Aorta (tissue), 5 donors: ENCODE measurements at places on chromosomes 1 and 21. TPM values are rescaled to one million over a fixed set of nuclear protein-coding genes. Genes with fewer than 3 reads are reported as not detected.

DNA sequence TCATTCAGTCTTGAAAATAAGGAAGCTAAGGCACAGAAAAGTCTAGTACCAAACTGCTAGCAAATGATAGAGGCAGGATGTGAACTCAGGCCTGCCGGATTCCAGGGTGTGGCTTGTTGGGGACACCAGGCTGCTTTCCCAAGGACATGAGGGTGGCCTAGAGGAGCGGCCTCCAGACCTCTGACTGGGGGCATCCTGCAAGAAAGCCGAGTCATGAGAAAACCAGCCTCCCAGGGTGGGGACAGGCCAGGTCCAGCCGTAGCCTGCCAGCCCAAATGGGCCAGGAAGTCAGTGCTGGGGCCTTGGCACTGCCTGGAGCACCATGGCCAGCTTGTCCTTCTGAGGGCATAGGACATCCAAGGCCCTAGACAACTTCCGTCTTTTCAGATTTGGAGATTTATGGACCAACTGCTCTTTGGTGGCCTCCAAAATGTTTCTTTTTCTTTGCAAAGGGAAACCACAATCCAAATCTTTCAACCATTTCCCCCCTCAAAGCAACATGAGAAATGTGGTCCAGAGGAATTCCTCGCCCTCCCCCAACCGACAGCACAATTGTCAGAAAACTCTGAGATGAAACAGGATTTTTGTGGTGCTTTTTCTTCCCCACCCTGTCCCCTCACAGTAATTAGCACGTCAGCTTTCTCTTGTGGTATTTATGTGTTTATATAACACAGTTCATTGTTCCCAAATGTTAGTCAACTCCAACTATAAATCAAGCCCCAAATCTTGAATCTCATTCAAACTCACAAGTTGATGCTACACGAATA, 212.3 kb downstream of the KAZN start:
- DNase-seq: no peak

- DNase-seq: no peak
These were observed 2.1 kb upstream of the SLC2A1 start for GRCh38 chr1:42960566-42961311.

- DNase-seq: no peak
These were observed 28.0 kb downstream of the SLC37A1 start for GRCh38 chr21:42541618-42542017.

DNA sequence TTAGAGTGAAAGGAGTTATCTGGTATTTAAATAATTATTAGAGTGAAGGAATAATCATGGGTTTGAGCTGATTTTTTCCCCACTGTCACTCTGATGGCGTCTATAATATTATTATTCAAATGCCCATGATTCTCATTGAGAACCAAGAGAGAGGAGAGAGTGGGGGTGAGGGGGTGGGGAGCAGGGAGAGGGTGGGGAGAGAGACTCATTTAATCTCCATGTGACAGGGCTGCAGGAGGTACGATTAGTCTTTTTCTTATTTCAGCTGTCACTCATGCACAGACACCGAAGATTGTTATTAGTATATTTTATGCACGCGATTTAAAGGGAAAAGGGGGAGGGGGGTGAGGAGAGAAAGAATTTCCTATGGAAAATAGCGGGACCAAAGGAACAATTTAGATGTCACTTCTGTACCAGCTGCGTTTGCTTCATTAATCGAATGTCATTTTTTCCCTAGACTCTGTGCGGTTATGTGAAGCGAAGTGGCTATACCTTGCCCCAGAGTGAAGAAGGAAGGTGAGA, 19.9 kb downstream of the PLXNA2 start:
- no peak for DNase-seq

DNA sequence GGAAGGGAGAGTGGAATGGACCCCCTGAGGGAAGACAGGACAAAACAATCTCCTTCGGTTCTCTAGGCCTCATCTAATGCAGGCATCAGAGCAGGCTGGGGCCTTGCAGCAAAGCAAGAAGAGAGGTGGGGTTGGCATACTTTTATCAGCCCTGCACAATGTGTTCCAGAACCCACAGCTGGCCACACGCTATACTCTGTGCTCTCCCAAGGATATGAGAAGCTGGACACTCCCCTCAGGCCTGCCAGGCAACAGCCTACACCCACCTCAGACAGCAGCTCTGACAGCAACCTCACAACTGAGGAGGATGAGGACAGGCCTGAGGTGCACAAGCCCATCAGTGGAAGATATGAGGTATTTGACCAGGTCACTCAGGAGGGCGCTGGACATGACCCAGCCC, 27.3 kb downstream of the LY9 start:
- no peak for DNase-seq

- DNase-seq: no peak
These were observed 12.9 kb upstream of the STUM start for GRCh38 chr1:226535666-226536065.

DNA sequence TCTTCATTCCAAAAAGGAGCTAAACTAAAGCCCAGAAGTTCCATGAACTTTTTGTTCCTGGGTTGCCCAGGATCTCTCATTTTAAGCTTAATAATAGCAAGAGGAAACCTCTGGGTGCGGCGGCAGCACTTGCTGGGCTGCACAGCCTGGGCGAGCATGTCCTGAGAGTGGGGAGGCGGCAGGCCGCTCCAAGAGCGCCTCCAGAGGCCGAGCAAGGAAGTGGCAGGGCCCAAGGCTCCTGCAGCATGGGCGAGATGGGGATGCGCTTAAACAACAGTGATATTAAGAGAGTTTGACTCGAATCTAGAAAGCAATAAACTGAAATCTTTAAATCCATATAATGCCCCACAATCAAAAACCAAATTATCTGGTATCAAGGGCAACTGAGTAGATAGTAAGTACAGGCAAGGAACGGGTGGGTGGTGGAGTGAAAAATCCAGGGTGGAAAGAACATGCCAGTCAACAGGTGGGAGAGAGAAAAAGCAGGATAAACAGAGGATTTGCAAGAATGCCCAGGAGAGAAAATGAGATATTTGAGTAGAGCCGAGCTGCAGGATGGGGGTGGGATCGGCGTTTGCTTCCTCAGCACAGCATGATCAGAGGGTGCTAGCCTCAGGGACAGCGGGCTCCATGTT, 14.1 kb upstream of the TNR start:
- no peak for DNase-seq

DNA sequence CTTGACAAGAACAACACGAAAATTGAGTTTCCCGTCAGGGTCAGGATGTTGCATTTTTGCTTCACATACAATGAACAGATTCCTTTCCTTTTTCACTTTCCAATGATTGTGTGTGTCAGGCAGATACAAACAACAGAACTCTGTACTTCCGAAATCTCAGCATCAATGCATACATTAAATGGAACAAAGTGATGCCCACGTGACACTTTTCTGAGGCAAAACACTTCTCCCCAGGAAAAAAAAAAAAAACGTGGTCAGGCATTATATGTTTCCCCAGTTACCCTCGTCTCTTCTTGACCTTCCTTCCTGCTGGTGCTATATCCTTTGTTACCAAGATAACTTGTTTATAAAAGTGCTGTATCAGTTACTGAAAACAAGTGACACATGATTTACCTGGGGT, 181.8 kb downstream of the ZNF281 start:
- no peak for DNase-seq

- no peak for DNase-seq
These were observed 204.3 kb downstream of the SMYD3 start for GRCh38 chr1:246302711-246303317.

DNA sequence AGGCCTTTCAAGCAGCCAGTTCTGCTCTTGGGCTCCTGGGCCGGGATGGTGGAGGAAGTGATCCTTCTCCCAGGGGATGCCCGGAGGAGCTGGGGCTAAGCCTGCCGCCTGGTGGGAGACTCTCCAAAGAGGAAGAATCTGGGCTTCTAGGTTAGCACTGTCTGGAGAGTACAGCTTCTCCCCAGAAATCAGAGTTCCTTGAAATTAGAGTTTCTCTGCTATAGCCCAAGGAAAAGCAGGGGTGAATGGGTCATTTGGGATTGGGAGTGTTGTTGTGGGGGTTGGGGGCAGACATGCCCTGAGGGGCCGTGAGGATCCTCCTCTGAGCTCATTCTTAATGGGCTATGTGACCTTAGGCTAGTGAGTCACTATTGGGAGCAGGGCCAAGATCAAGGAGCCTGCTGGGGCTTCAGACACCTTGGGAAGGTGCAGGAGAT, 6.5 kb downstream of the LGR6 start:
- DNase-seq: no peak

DNA sequence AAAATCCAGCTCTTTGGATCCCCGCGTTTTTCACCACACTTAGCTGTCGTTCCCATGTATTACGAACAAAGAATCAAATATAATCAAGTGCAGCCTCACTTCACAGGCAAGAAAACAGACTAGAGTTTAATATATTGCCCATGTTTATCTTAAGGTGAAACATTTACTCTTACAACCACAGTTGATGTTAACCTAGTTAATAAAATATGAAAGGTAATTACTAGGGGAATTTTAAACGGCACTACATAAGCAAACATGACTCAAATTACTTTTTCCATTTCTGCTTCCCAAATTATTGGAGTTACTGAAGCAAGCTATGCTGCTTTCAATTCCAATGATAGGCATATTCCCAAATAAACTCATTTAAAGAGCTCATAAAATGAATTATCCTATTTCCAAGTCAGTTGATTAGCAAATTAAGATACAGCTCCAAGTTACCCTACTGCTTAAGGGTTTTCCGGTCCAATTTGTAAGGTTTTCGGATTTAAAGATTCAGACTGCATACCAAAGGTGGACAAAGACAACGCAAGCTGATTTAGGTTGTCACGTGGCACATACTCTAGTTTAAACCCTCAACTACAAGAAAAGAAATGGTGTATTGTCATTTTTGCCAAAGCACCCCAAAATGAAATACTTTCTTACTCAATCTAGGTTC, 5.9 kb downstream of the COX20 start:
- DNase-seq: no peak

GRCh38 chr21:29582855-29583254, 284.1 kb downstream of the BACH1 start:
- no peak for DNase-seq

GRCh38 chr1:7421471-7422075, 349.5 kb upstream of the VAMP3 start:
- peak; percentile 66 for DNase-seq

GRCh38 chr1:64912191-64912590, 54.2 kb downstream of the JAK1 start:
- DNase-seq: no peak

GRCh38 chr1:226360106-226360746, 47.7 kb downstream of the PARP1 start:
- DNase-seq: no peak

SHE gene
- total RNA-seq: 44.1 TPM

SPRR2B gene
- not detected for total RNA-seq

DSCAM gene
- not detected for total RNA-seq

CYP4Z1 gene
- 1.0 TPM for total RNA-seq

PRDM16 gene
- total RNA-seq: 80.7 TPM
